ENCODE measurements at places on chromosomes 16 and 17.

DNA sequence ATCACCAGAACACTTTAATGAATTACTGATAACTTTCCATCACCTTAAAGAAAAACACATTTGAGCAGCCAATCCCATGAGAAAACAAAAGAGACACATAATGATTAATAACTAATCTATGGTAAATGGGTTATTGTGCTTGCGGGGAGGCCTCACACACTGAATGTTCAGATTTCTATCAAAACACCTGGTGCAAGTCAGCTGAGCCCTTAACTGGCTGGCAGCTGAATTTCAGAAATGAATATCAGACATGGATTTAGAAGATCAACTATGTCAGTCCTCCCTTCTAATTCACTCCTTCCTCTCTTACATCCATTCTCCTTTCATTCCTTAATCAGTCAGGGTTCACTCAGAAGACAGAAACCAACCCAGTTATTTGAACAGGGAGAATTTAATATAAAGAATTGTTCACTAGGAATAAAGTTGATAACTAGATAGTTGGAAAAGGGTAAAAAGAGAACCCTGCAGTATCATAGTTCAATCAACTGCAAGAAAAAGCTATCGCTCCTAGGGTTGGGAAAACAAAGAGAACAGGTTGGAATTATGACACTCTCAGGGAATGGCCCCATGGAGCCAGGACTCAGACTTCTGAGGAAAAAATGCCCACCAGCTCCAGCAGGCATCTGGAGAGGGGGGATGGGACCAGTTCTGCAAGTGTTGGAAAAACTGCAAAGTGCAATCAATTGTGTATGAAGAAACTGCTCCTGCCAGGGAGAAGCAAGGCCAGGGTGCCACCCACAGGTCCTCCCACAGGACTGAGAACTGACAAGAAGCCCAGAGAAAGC, 577.1 kb upstream of the CDH5 start:
- no peak for DNase-seq

GRCh38 chr17:73099511-73099910, 7.0 kb upstream of the SLC39A11 start:
- no peak for DNase-seq

DNA sequence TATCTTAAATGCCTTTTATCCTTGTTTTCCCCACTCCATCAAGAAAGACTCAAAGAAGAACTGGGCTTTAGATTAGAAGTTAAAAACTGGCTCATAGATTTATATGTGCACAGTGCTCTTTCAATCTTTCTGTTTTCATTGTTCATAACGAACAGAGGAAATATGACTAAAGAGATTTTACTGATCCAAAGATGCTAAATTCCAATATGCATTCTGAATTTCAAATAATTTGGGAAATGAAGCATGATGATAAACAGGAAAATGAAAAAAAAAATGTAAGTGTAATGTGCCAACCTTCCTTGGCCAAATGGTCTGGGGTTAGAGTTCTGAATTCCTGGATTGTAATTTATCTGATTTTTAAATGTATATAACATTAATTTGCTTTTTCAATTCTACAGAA, 25.0 kb upstream of the SMIM36 start:
- DNase-seq: no peak

DNA sequence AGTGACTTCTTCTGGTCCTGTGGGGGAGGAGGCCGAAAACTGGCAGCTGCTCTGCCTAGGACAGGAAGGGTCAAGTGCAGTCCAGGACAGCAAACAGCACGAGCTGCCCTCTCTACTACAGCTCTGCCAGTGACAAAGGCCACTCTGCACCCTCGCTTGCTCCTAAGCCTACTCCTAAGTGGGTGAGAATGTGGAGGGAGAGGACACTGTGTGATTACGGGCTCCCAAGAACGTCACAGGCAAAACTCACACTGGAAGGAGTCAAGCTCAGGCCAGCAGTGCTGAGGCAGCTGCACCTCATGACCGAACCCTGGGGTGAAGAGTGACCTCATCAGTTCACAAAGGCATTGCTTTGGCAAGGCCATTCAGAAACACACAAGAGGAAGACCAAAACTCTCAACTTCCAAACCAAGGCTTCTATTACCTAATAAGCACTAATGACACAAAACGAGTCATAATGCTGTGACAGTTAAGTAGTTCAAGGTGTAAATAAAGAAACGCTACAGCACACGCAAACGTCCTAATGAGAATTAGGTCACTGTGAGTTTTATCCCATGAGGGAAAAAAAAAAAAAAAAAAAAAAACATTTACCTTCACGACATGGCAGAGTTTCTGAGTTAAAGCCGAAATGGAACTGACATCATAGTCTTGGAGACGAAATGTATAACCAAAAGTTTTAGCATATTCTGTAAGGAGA, 35.1 kb downstream of the MARF1 start:
- no peak for DNase-seq

DNA sequence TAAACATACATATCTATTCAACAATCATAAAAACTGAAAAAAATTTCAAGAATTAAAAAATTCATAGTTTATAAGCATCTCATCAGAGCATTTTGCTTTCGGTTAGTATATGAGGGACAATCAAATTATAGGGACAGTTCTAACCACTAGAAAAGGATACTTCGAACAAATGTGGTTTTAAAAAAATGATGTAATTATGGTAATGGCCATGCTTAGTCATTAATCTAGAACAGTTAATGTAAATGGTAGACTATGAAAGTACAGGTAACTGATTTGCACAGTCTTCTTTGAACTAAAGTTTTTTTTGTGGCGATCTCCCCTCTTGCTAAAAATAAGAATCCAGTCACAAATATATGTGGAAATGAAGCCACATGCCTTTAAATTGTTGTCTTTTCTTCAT, 63.5 kb upstream of the PHOSPHO1 start:
- no peak for DNase-seq

- DNase-seq: no peak
Observed at GRCh38 chr16:29983420-29984136, 9.9 kb downstream of the TAOK2 start.

DNA sequence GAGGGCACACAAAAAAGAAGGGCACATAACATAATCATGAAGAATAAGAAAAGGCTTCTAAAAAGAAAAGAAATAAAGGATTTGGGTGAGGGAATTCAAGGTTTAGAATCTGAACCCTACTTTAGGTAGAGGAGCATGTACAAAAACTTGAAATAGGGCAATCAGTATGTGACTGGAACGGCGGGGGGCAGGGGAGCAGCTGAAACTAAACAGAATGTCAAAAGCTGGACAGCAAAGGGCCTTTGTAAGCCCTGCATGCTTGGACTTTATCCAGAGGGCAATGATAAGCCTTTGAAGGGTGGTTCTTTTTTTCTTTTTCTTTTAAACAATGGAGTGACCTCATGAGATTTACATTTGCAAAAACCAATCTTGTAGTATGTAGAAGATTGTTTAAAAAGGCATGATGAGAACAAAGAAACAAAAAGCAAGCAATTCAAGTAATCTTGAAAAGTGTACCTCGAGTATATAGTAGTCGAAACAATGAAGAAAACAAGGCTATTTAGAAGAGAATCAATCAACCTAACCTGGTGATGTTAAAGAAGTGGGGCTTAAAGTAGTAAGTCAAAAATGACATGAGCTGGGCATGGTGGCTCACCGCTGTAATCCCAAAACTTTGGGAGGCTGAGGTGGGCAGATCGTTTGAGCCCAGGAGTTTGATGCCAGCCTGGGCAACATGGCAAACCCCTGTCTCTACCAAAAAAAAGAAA, 46.7 kb upstream of the ANKFY1 start:
- DNase-seq: no peak

GRCh38 chr16:82655072-82655714, 28.4 kb downstream of the CDH13 start:
- DNase-seq: peak; percentile 63

- no peak for DNase-seq
Observed at GRCh38 chr16:9446471-9447194, 355.2 kb downstream of the HAPSTR1 start.

DNA sequence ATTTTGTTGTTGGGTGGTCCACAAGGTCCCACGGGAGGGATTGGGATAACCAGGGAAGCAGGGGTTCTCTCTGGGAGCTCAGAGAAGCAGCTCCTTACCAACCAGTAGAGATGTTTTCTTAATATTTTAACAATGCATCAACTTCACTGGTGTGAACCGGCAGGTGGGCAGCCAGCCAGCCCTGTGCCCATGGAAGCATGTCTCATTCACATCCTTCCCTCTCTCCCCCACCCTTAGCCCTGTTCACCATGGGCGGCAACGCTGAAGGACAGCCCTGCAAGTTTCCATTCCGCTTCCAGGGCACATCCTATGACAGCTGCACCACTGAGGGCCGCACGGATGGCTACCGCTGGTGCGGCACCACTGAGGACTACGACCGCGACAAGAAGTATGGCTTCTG, 9.3 kb downstream of the MMP2 start:
- DNase-seq: no peak

GRCh38 chr17:72268431-72268830, 147.6 kb downstream of the SOX9 start:
- no peak for DNase-seq

DNA sequence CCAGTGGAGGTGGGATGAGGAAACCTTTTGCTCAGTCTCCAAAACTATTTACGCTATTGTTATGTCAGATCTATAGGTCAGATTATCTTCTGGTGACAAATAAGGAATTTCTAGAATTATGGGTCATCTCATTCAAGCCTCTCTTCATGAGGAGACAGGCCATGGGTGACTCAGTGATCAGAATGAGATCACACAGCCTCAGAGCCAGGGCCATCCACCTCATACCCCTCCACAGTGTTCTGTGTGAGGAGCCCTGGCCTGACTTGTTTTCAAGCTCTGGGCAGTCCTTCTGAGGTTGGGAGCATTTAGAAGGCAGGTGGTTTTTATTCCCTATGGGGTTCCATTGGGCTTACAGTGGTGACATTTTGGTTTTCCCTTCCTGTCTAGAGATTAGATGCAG, 26.5 kb downstream of the YPEL2 start:
- no peak for DNase-seq

DNA sequence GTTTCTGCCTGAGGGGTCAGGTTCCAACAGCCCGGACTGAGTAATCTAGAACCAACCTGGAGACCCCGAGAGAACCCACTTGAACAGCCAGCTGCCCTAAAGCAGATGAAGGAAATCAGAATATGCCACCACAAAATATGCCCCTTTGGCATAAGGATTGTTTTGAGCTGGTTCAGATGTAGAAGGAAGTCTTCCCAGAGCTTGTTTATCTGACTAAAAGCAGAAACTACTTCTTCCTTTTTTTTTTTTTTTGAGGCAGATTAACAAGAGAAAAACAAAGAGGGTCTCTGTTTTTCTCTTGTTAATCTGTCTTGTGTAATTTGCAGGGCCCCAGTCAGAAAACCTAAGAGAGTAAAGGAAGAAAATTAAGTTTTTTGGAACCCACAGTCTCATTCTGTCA, 53.0 kb downstream of the PECAM1 start:
- DNase-seq: no peak

GRCh38 chr17:66580184-66580955, 254.5 kb upstream of the CACNG5 start:
- no peak for DNase-seq

DNA sequence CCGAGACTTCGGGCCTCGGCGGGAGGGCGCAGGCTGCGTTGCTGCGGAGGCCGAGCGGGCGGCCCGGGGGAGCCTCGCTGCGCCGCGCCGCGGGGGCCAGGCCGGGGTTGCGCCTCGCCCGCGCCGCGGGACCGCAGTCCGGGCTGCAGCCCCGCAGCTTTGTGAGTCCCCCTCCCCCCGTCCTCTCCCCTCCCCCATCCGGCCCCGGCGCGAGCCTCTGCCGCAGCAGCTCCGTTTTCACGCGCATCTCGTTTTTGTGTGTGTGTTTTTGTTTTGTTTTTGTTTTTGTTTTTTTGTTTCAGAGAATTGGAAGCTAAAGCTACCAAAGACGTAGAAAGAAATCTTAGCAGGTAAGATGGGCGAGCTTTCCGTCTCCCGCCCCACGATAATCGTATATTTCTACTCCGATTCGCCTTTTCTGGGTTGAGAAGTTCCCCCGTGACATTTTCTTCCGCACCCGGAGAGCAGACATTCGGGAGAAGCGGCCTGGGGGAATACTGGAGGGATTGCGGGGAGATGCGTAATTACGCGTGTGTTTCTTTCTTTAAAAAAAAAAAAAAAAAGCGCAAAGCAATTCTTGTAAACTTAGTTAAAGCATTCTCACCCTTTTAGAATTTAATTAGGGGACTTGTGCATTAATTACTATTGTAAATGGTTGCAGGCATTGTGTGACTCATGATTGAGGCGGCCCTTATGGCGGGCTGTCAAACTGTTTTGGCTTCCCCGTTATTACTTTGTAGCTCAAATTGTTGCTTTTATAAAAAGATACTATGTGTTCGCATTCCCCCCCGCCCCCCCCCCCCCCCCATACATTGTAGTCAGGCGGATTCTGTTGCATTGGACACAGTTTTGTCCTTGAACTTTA, 732 bp downstream of the TNRC6A start:
- peak; percentile 30 for DNase-seq

- no peak for DNase-seq
Observed at GRCh38 chr16:89173174-89173921, 1.8 kb downstream of the CDH15 start.

DNA sequence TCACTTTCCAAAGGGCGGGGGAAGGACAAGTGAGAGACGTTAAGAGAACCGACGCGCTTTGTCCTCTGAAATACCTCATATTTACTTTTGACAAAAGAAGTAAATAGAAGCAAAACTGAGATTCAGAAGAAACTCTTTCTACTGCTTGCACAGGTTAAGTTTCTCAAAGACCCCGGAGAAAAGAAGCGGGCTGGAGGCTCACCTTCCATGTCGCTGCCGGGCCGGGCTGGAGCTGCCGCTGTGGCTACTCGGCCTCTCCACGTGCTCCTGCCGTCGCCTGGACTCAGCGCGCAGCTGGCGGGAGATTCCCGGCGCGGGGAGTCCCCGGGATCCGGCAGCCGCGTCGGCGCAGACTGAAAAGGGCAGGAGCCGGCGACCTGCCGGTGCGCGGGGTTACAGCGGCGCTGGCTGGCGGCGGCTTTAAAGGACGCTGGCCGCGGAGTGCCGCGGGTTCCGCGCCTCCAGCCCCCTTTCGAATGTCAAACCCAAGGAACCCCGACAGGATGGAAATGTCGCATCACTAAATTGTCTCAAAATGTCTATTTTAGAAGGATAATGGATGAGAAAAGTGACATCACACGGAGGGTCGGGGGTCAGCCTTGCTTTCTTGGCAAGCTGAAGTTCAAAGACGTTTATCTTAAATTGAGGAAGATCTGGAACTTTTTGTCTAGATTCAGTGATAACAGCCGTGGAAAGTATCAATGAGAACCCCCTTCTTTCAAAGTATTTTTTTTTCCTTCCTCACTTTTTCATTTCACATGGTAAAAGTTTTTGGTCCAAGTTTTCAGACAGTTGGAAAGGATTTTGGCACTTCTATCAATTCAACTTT, at the start of gene IKZF3:
TSS of gene IKZF3 (minus strand) at position 395 of the 829 bp plus-strand sequence. CDS start at position 209, 186 bp downstream.
- peak; percentile 74 for DNase-seq

Data from T follicular helper cell (primary cell).